ENCODE measurements at places on chromosomes 7 and 10.

DNA sequence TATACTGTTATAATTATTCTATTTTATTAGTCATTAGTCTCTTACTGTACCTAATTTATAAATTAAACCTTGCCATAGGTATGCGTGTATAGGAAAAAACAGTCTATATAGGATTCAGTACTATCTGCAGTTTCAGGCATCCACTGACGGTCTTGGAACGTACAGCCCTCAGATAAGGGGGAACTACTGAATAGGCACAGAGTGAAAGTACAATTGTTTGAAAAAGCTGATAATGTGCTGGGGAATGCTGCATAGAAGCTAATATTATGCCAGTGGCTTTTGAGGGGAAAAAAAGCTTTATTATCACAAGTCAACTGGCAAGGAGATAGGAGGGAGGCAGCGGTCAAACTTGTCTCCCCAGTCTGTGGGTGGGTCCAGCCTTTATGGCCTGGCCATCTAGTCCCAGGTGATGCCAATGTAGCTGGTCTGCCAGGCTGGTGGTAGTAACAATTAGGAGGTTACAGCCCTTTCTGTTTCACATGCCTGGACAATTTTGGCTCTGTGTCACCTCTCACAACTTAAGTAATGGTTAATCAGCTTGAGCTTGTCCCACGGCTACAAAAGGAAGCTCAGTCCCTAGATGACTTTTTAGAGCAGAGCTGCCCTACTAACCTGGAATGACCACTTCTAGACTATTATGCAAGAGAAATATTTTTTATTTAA lies 8.3 kb upstream of the FMC1 start:
- DNase-seq, result no peak

DNA sequence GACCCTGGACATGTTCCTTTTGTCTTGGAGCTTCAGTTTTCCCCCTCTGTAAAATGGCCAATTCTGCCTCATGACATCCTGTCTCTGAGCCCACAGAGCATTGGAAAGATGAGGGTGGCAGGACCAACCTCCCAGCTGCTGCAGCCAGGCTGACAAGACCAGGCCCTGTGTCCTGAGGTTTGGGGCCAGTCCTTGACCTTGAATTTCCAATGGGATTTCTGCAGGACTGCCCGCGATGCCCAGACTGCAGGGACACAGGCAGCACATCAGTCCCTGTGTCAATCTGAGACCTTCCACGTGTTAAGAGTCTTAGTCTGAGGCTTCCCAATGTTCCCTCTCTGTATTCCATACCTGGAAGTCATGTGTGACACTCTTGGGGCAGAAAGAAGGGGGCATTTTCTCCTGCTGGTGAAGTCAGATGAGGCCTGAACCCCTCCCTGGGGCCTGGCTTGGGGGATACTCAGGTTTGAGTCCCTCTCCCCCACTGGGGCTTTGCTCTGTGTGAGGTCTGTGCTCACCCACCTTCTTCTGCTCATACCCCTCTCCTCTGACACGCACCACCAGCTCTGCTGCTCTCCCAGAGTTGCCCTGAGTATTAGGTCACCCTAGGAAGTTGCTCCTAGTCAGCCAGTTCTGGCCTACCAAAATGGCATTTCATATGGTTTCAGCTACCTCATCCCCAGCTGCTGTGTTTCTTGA lies 79.2 kb downstream of the ADCY1 start:
- no peak for DNase-seq

DNA sequence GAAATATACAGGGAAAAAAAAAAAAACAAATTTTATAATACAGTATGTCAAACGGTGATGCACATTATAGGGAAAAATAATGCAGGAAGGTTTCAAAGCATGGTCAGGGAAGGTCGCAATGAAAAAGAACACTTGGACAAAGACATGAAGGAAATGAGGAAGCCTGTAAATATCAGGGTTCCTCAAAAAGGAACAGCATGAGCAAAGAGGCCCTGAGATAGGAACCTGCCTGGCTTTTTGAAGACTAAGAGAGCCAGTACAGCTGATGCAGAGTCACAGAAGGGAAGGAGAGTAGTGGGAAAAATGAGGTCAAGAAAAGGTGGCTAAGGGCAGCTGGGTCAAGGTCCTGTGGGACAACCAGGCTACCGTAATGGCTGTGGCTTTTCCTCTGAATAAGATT lies 1.9 kb downstream of the VPS41 start:
- DNase-seq, result no peak

DNA sequence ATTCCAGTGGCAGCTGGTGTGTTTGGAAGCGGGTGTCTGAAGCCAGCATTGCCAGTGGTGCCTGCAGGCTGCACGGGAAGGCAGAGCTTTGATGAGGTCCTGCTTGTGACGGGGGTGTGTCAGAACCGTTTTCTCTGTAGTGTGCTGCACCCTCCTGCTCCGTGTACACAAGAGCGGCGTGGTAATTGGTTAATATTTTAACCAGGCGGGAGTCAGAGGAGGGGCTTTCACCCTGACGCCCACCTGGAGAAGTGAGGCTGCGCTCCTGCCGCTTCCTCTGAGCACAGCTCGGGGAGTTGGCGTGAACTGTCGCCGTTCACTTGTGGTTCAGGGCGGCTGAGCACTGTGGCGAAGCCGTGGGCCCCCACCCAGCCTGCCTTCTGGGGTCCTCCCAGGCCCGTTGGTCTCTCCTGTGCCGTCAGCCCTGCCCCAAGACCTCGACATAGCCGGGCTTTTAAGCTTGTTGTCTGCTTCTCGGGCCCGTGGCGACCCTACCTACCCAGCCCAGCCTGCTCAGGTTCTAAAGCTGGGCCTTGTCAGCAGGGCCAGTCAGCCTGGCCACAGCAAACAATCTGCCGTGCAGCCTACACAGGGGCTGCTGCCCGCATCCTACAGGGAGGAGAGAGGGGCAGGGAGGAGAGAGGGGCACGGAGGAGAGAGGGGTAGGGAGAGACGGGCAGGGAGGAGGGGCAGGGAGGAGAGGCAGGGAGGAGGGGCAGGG lies 11.6 kb downstream of the NKX6-2 start:
- no peak for DNase-seq

DNA sequence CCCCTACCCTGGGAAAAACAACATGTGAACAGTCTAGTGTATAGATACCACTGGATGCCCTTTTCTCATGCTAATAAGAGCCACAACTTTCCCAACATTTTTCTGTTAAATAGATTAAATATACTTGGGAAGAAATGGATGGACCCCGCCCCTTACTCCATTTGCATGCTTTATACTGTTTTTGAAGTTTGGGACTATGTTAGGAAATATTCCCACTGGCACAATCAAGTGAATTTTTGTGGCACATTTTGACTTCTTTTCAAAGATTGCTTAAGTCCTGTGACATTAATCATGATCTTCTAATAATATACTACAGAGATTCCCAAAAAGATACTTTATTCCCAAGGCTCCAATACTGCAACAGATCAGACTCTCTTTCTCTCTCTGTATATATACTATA lies 216.6 kb downstream of the TWIST1 start:
- DNase-seq, result no peak

- no peak for DNase-seq
Observed at GRCh38 chr7:128189231-128189930, 51.7 kb upstream of the LEP start.

DNA sequence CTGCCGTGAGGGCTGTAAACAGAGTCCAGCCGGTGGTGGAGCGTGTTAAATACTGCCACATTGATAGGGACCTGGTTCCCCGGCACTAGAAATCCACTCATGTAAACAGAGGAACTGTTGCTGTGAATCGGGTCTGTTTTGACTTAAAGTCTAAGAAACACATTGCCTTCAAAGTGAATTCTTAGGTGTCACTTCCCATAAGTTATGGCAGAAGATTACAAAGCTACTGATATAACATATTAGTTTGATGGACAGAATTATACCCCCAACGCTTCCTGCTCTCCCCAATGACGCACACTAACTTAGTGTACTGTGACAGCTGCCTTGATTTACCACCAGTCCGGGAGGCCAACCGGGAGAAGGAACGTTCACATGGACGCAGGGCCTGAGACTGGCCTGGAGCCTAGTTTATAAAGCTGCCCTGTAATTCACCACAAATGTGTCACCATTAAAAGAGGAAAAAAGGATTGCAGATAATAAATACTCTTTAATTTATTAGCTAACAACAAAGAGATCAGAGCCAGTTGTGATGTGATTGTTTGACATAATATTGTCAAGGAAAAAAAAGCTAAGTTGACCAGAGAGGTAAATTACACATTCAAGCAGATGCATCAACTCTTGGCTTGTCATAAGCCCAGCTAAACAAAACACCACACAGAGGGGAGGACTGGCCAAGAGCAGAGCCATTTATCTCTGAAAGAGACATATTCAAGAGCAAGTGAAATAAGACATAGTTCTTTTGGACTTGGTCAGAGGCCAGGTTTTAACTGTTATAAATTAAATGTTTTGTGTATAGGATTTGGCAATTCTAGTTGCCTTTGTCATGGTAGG lies 820.6 kb downstream of the LRMDA start:
- DNase-seq, result no peak

- no peak for DNase-seq
Observed at GRCh38 chr10:100654782-100655325, 90.5 kb upstream of the PAX2 start.

DNA sequence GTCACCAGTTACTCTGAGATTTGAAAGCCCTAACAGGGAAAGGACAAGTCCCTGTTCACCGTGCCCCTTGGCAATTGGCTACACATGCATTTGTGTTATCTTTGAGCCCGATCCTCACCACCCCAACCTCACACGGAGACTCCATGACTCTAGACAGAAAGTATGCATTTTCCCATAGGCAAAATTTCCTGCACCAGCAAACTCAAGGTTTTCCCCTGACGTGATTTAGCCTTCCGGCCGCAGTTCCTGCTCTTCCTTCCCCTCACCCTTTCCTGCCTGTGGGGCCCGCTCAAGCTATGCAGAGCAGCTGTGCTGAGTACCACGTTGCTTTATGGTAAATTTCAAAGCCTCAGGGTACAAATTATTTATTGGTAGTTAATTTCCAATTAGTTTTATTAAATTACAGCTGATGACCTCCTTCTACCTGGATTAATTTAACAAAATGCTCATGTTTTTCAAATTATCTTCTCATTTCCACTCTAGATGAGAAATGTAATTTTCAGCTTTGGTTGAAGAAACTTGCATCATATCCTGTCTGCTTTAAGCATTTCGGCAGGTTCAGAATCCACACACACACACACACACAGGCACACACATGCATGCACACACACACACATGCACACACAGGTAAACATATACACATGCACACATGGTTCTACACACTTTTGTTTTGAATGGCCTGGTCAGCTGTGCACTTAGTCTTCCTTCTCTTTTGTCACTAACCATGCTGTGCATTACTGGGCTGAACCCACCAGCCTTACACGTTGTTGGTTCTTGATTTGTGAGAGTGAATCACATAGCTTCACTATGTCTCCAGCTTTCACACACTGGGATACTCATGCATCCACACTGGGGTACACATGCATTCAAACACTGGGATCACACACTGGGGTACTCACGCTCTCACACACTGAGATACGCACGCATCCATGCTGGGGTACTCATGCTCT lies 283.1 kb upstream of the PITRM1 start:
- no peak for DNase-seq

DNA sequence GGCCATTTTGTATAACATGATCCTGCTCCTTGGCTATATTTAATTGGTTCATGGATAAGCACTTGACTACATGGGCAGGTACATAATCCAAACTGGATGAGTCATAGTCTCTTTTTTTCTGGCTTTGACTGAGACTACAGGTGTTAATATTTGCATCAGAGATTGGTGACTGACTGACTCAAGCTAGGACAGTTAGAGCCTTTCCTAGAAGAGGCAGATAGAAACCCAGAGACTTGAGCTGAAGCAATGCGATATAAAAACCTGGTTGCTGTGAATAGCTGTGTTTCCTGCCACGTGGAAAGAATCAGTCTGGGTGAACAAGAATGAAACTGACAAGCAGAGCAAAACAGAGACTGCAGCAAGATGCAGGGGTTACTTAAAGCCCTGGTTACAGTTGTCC lies 81.0 kb downstream of the SAMD9 start:
- DNase-seq, result no peak

DNA sequence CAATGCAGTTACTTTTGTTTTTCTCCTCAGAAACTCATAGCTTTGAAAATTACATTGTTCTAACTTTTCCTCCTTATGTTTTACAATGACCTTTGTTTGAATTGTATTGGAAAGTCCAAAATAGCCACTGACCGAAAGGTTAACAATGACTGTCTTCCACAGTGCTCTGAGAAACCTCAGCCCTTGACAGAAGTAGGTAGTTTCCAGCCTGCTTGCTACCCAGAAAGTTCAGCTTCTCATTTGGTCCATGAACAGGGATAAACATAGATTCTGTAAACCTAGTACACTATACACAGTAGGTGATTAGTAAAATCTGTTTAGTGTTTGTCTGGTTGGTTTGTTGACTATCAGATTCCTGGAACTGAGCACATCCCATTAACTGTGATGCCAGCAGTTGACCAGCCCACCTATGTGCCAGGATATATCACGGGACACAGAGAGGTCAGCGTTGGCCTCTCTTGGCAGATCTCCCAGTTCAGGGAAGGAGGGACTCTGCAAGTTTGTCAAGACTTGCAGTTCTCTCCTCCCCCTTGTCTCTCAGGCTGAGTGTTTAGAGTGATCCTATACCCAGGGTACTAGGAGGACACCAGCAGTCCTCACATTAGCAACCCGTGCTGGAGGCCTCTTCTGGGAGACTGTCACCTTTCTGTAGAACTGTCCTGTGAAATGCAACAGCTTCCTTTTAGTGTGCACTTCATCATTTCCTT lies 297.6 kb downstream of the ARHGAP12 start:
- DNase-seq, result no peak

DNA sequence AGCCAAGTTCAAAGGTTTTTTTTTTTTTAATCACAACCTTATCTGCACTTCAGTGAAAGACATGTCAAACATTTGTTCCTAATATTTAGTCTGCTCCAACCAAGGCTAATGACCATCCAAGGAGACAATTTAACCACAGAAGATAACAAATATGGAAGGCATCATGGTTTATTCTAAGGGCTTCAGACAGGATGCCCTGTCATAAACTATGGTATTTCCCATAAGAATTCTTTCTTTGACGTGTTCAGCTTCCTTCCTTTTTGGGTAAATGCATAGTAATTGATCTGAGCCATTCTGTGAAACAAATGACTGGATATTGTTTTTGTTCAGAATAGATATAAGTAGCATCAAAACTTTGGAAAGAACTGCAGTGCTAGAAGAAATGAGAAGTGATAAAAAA lies 326.5 kb upstream of the AOAH start:
- DNase-seq, result no peak

- DNase-seq, result no peak
Observed at GRCh38 chr7:71566991-71567390, 435.0 kb downstream of the GALNT17 start.

GRCh38 chr7:91020636-91021385 lies 243.4 kb upstream of the FZD1 start:
- DNase-seq, result no peak

- DNase-seq, result no peak
Observed at GRCh38 chr10:82335831-82336230, 460.8 kb downstream of the NRG3 start.

GRCh38 chr7:135169141-135169963 lies 1.2 kb downstream of the CYREN start:
- peak; percentile 44 for DNase-seq

DNA sequence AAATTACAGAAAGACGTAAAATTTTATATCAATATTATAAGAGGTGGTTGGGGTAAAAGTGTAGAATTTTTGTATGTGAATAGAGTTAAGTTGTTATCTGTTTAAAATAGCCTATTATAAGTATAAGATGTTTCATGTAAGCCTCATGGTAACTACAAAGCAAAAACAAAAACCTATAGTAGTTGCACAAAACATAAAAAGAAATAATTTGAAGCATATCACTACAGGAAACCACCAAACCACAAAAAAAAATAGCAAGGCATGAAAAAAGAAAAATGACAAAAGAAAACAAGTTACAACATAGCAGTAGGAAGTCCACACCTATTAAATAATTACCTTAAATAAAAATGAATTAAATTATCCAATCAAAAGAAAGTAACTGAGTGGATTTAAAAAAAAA lies 12.4 kb upstream of the GSTK1 start:
- DNase-seq, result no peak
